Calu3 (cell line): ENCODE measurements at places on chromosomes 12 and 14. TPM values are rescaled to one million over a fixed set of nuclear protein-coding genes. Genes with fewer than 3 reads are reported as not detected.
A peak's percentile ranks its signal among the peaks of the same experiment; 100 is the strongest.

GRCh38 chr12:104740668-104741067, 217.4 kb downstream of the SLC41A2 start:
- H3K4me1 ChIP-seq = no peaks in the 10 kb centered on the region
- no peak for DNase-seq
- H3K36me3 ChIP-seq = no peaks in the 10 kb centered on the region
- peaks cover 67% of the 10 kb centered on the region for H3K27me3 ChIP-seq
- no peak overlapping the region for H3K27ac ChIP-seq

GRCh38 chr12:12872934-12873275, 18.5 kb upstream of the GPRC5A start:
- DNase-seq = no peak
- H3K27ac ChIP-seq = peak overlapping the region; percentile 99
- peak overlapping the region; percentile 43 for H3K4me3 ChIP-seq
- H3K27me3 ChIP-seq = no peaks in the 10 kb centered on the region
- peaks cover 43% of the 10 kb centered on the region for H3K36me3 ChIP-seq

GRCh38 chr12:65584016-65584415, 240.3 kb upstream of the HMGA2 start:
- DNase-seq = no peak
- H3K4me3 ChIP-seq = no peak overlapping the region
- no peaks in the 10 kb centered on the region for H3K27me3 ChIP-seq
- H3K27ac ChIP-seq = no peak overlapping the region
- peaks cover 10% of the 10 kb centered on the region for H3K4me1 ChIP-seq

GRCh38 chr12:71335151-71335962, 104.2 kb upstream of the LGR5 start:
- H3K27ac ChIP-seq = no peak overlapping the region
- H3K36me3 ChIP-seq = no peaks in the 10 kb centered on the region
- no peak overlapping the region for H3K4me3 ChIP-seq
- H3K4me1 ChIP-seq = no peaks in the 10 kb centered on the region
- no peaks in the 10 kb centered on the region for H3K27me3 ChIP-seq

DNA sequence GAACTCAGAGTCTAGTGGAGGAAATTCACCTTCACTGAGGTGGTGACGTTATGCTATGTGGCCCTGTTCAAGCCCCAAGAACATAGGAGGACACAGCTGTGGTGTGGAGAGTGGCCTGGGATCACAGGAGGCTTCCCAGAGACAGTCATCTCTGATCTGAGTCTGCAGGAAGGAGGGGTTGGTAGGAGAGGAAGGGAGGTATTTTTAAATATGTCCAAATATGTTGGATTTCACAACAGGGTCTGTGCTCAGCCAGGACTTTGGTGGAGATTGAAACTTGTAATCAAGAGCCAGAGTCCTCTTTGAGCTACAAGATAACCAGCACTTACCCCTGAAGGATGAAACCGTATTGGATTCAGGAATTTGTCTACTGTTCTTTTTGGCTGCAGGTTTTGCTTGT, 26.4 kb upstream of the MED13L start:
- H3K27me3 ChIP-seq = peaks cover 46% of the 10 kb centered on the region
- H3K4me1 ChIP-seq = no peaks in the 10 kb centered on the region
- no peak for DNase-seq
- H3K4me3 ChIP-seq = no peak overlapping the region
- no peaks in the 10 kb centered on the region for H3K36me3 ChIP-seq

DNA sequence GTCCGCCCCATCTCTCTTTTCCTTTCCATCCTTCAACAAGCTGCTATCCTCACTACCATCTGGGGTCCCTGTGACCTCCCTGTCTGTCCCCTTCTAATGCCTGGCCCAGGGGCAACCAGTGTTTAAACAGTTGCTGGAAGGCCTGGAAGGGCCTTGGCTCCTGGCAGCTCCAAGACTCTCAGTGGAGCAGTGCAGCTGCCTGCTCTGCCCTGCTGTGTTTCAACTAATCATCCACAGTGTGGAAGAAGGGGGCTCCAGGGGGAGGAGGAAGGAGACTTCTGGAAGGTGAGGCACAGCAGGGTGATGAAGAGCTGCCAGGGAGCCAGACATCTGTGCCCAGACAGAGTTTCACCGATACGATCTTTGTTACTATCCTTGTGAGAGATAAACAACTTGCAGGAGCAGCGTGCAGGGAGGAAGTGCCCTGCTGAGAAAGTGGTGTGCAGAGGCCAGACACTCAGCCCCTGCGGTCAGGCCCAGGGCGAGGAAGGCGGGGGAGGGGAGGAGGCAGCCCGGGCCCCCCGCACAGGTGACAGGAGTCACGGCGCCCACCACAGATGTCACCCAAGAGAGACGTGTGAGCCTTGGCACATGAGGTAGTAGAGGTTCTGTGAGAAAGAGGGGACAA, 1061.8 kb downstream of the BCL11B start:
- no peak overlapping the region for H3K27ac ChIP-seq
- DNase-seq = no peak
- H3K27me3 ChIP-seq = no peaks in the 10 kb centered on the region
- H3K4me1 ChIP-seq = no peaks in the 10 kb centered on the region

DNA sequence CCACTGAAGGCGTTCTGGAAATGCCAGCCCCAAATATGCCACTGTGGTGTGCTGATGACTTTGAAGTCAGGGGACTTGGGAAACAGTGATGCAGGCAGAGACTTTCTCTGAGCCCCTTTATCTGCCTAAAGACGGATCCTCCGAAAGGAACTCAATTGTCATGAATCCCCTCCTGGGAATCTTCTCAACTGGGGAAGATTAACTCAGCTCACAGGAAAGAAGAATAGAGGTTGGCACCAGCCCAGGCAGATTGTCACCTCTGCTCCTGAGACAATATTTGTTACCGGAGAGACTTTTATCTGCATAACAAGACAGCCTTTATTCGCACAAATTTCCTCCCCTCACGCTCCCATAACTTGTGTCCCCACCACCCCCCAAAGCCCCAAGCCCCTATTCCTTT, 414.4 kb downstream of the FUT8 start:
- no peak overlapping the region for H3K4me3 ChIP-seq
- H3K27me3 ChIP-seq = peaks cover 52% of the 10 kb centered on the region
- DNase-seq = no peak

GRCh38 chr12:3670083-3670620, 82.8 kb downstream of the CRACR2A start:
- no peaks in the 10 kb centered on the region for H3K27me3 ChIP-seq
- peaks cover 11% of the 10 kb centered on the region for H3K4me1 ChIP-seq
- DNase-seq = no peak
- H3K4me3 ChIP-seq = no peak overlapping the region
- H3K27ac ChIP-seq = no peak overlapping the region

- peaks cover 100% of the 10 kb centered on the region for H3K27me3 ChIP-seq
- peak overlapping the region; percentile 10 for H3K4me3 ChIP-seq
- H3K27ac ChIP-seq = no peak overlapping the region
- H3K36me3 ChIP-seq = peaks cover 18% of the 10 kb centered on the region
- peaks cover 32% of the 10 kb centered on the region for H3K4me1 ChIP-seq
Measured at GRCh38 chr12:53989227-53990113, 4.5 kb downstream of the HOXC10 start.

GRCh38 chr14:65566820-65567522, 154.4 kb downstream of the FUT8 start:
- peaks cover 7% of the 10 kb centered on the region for H3K36me3 ChIP-seq
- no peak overlapping the region for H3K27ac ChIP-seq
- DNase-seq = no peak
- H3K27me3 ChIP-seq = no peaks in the 10 kb centered on the region

DNA sequence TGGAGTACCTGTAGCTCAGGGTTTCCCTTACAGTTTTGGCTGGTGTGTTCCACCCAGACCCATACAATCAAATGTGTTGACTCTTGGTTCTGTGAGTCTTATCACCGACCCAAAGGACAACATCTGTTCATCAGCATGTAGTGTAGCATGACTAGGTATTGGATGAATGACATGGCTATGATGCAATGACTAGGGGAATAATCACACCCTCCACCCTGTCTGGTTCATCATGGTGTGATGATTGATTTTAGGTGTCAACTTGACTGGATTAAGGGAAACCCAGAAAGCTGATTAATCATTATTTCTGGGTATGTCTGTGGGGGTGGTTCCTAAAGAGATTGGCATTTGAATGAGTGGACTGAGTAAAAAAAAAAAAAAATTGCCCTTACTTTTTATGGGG, 311.3 kb downstream of the DPF3 start:
- no peak overlapping the region for H3K4me3 ChIP-seq
- H3K27me3 ChIP-seq = peaks cover 87% of the 10 kb centered on the region
- no peak for DNase-seq
- no peak overlapping the region for H3K27ac ChIP-seq
- no peaks in the 10 kb centered on the region for H3K36me3 ChIP-seq

DNA sequence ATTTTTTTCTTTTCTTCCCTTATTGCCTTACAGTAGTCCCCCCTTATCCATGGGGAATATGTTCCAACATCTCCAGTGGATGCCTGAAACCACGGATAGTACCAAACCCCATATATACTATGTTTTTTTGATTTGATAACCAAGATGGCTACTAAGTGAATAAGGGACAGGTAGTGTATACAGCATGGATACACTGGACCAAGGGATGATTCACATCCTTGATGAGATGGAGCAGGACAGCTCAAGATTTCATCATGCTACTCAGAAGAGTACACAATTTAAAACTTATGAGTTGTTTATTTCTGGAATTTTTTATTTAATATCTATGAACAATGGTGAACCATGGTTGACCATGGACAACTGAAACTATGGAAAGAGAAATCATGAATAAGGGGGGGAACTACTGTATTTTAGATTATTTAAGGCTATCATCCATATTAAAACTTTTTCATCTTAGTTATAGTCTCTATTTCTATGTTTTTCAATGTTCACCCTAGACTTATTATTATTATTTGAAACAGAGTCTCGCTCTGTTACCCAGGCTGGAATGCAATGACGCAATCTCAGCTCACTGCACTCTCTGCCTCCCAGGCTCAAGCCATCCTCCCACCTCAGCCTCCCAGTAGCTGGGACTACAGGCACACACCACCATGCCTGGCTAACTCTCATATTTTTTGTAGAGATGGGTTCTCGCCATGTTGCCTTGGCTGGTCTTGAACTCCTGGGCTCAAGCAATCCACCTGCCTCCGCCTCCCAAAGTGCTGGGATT, 188.0 kb upstream of the PELI2 start:
- H3K27ac ChIP-seq = no peak overlapping the region
- no peak for DNase-seq
- H3K4me3 ChIP-seq = no peak overlapping the region
- H3K4me1 ChIP-seq = peaks cover 30% of the 10 kb centered on the region
- H3K36me3 ChIP-seq = no peaks in the 10 kb centered on the region

- no peak overlapping the region for H3K27ac ChIP-seq
- no peaks in the 10 kb centered on the region for H3K4me1 ChIP-seq
- H3K36me3 ChIP-seq = no peaks in the 10 kb centered on the region
- H3K27me3 ChIP-seq = no peaks in the 10 kb centered on the region
- H3K4me3 ChIP-seq = no peak overlapping the region
Measured at GRCh38 chr12:76505050-76505449, 54.5 kb downstream of the OSBPL8 start.

DNA sequence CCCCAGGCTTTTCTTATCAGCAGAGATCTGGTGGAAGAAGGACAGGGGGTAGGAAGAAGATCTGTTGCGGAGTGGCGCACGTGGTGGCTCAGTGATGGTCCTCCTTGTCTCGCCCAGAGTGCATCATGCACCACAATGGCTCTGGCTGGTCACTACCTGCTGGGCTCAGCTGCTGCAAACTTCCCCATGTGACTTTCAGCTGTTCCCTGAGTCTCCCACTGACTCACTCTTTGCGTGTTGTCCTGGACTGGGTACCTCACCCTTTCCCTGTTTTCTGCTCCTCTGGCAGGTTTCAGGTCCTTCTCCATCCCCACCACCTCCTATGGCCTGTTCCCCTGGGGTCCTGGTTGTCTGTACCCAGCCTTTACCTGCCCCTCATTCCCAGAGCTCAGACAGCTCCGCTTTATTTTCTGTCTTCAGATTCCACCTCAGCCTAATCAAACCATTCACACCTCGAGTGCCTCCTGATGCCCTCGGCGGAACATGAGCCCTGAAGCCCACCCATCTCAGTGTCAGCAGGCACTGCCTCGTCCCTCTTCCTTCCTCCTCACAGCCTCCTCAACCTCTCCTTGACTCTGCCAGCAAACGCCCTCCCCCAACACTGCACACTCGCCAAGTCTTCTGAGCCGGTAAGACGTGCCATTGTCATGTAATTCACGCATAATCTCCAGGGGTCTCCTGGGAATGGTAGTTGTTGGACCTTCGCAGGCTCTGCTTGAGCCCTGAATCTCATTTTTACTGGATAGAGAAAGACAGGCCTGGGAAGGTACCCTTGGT, 1.8 kb downstream of the C1R start:
- no peak for DNase-seq
- H3K36me3 ChIP-seq = peaks cover 16% of the 10 kb centered on the region
- no peak overlapping the region for H3K27ac ChIP-seq
- peaks cover 62% of the 10 kb centered on the region for H3K27me3 ChIP-seq
- no peak overlapping the region for H3K4me3 ChIP-seq

- H3K4me1 ChIP-seq = peaks cover 5% of the 10 kb centered on the region
- H3K27me3 ChIP-seq = peaks cover 26% of the 10 kb centered on the region
- H3K36me3 ChIP-seq = no peaks in the 10 kb centered on the region
- peak overlapping the region; percentile 7 for H3K27ac ChIP-seq
- DNase-seq = no peak
- H3K4me3 ChIP-seq = no peak overlapping the region
Measured at GRCh38 chr12:104752016-104752415, 206.1 kb downstream of the SLC41A2 start.

GRCh38 chr12:30757316-30757715, 2.6 kb upstream of the CAPRIN2 start:
- H3K4me3 ChIP-seq = no peak overlapping the region
- no peak for DNase-seq
- H3K27me3 ChIP-seq = no peaks in the 10 kb centered on the region
- H3K4me1 ChIP-seq = peaks cover 16% of the 10 kb centered on the region
- H3K36me3 ChIP-seq = peaks cover 29% of the 10 kb centered on the region
- no peak overlapping the region for H3K27ac ChIP-seq

DNA sequence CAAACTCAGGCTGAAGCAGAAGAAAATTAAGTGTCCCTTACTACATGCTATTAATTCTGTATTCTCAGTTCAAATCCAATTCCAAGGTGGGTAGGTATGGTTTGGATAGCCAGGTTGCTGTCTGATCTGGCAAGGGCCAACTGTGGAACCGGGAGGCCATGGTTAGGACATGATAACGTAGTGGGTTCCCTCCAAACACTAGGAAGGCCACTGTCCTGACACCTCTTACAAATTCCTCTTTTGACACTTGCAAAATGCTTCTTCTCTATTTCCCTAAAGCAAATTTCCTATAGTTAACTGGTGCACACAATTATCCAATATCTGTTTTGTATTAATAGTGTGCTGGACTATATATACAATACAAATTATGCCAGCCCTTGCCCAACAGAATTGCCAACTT, 70.8 kb downstream of the RNF34 start:
- no peak overlapping the region for H3K27ac ChIP-seq
- H3K4me3 ChIP-seq = no peak overlapping the region
- H3K4me1 ChIP-seq = peaks cover 16% of the 10 kb centered on the region
- H3K27me3 ChIP-seq = no peaks in the 10 kb centered on the region
- H3K36me3 ChIP-seq = peaks cover 8% of the 10 kb centered on the region

NFATC4 gene
- 10.7 and 12.8 TPM in 2 replicates for total RNA-seq

HNF1A gene
- 8.4 and 10.0 TPM in 2 replicates for total RNA-seq

RNASE1 gene
- total RNA-seq = 40.2 and 45.8 TPM in 2 replicates

IAPP gene
- not detected in 2 replicates for total RNA-seq

GDF3 gene
- not detected in 2 replicates for total RNA-seq

EML1 gene
- total RNA-seq = 2.5 and 4.7 TPM in 2 replicates

NDRG2 gene
- total RNA-seq = 10.8 and 16.0 TPM in 2 replicates

POP5 gene
- 81.0 and 84.4 TPM in 2 replicates for total RNA-seq

NUAK1 gene
- total RNA-seq = 8.0 and 14.3 TPM in 2 replicates

CCDC60 gene
- total RNA-seq = not detected in 2 replicates

FBRSL1 gene
- 118 and 119 TPM in 2 replicates for total RNA-seq

TAS2R30 gene
- 2.8 and 3.5 TPM in 2 replicates for total RNA-seq
